Natural killer cell (primary cell): ENCODE measurements at places on chromosomes 1 and 21. TPM values are rescaled to one million over a fixed set of nuclear protein-coding genes. Genes with fewer than 3 reads are reported as not detected.

DNA sequence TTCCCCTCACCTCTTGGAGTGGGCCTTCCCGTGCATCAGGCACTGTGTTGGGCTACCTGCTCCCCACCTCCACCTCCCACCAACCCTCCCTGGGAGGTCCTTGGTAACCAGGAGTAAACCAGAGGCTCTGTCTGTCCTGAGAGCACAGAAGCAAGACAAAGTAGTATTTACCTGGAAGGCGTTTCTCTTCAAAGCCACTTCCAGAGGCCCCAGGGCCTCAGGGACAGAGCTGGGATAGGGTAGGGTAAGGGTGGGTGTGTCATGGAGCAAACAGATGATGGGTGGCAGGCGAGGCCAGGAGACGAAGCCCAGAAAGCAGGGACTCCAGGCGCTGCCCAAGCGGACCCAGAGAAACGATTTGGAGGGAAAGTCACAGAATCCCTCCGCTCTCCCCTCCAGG lies 77.2 kb upstream of the TARDBP start:
- no peak for DNase-seq
- H3K27ac ChIP-seq = no peak overlapping the region
- no peaks in the 10 kb centered on the region for H3K36me3 ChIP-seq
- no peaks in the 10 kb centered on the region for H3K27me3 ChIP-seq
- H3K4me1 ChIP-seq = peaks cover 22% of the 10 kb centered on the region

DNA sequence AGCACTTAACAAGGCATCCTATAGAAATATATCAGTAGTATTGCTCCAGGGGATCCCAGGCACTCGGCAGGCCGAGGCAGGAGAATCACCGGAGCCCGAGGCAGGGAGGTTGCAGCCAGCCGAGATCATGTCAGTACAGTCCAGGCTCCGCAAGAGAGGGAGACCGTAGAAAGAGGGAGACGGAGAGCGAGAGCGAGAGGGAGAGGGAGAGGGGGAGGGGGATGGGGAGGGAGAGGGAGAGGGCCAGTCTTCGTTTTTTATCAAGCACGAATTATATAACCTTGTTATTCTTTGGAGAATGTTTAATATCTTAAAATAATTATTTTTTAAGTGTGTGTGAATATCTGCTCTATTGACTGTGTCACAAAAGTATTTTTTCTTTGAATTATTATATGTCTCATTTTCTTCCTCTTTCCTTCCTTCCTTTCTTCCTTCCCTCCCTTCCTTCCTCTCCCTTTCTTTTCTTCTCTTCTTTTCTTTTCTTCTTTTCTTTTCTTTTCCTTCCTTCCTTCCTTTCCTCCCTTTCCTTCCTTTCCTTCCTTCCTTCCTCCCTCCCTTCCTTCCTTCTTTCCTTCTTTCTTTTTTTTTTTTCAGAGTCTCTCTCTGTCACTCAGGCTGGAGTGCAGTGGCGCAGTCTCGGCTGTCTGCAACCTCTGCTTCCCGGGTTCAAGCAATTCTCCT lies 233.7 kb downstream of the SRGAP2C start:
- H3K36me3 ChIP-seq = no peaks in the 10 kb centered on the region
- H3K4me3 ChIP-seq = no peak overlapping the region
- no peaks in the 10 kb centered on the region for H3K27me3 ChIP-seq
- no peaks in the 10 kb centered on the region for H3K4me1 ChIP-seq
- no peak overlapping the region for H3K27ac ChIP-seq
- DNase-seq = no peak

DNA sequence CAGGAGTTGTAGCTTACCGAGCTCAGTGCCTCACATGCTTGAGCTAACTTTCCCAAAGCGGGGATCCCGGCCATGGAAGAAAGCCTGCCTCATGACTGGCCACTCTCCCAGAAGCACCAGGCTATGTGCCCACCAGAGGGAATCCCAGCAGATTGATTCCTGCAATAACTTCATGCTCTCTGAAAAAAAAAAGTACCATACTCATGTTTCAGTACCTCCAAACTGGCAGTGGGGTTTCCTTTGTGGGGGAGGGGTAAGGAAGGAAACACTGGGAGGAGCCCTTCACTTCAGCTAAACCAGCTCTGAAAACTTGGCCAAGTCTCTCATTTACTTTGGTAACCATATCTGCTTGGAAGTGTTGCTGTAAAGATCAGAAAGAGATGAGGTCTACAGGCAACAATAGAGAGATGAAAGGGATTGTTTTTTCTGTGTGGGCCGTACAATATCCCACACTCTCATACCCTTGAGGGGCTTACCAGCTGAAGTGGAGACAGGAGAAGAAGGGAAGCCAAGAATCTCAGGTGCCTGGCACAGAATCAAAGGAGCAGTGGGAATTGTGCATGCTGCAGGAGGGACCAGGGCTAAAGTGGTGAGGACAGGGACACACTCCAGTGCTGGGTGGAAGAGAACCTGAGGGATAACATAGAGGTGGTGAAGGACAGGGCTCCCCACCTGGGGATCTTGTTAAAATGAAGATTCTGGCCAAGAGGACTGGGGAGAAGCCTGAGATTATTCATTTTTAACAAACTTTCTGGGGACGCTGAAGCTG lies 42.4 kb upstream of the TACSTD2 start:
- H3K36me3 ChIP-seq = no peaks in the 10 kb centered on the region
- DNase-seq = no peak
- H3K4me1 ChIP-seq = peaks cover 10% of the 10 kb centered on the region

DMRTA2 gene
- total RNA-seq = not detected

ELAPOR1 gene
- 6.2 TPM for total RNA-seq

DNA sequence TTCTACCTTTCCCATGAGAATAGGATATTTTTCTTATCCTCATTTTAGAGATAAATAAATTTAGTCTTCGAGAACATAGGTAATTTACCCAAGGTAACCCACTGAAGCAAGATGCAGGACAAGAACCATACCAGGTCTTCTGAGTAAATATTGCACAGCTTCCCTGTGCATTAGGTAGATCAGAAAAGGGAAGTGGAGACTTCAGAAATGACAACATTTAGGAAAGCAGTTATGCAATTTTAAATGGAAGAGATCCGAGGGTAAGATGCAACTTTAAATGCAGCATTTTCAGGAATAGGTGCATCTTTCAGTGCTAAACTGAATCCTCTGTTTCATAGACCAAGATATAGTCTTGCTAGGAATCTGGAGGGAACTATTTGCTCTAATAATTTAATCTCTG lies 206.4 kb upstream of the SGIP1 start:
- peaks cover 19% of the 10 kb centered on the region for H3K4me1 ChIP-seq
- no peak overlapping the region for H3K27ac ChIP-seq
- no peaks in the 10 kb centered on the region for H3K36me3 ChIP-seq
- DNase-seq = no peak

DNA sequence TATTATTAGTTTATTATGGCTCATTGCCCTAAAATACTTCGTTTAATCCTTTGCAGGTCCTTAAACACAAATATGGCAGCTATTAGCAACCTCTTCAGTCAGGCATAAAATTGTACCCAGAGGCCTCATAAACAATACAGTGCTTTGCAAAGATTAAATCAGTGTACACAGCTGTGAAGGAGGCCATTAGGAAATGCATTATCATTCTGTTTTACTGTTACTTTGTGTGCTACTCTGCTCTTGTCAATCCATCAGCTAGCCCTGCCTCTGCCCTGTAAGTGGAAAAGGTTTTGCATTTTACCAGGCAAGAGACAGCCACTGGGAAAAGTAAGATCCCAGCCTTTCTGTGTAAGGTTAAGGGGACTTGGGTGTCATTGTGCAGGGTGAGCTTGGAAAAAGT lies 415.7 kb upstream of the DAB1 start:
- no peak overlapping the region for H3K4me3 ChIP-seq
- H3K27me3 ChIP-seq = no peaks in the 10 kb centered on the region
- no peak for DNase-seq
- no peaks in the 10 kb centered on the region for H3K36me3 ChIP-seq

DNA sequence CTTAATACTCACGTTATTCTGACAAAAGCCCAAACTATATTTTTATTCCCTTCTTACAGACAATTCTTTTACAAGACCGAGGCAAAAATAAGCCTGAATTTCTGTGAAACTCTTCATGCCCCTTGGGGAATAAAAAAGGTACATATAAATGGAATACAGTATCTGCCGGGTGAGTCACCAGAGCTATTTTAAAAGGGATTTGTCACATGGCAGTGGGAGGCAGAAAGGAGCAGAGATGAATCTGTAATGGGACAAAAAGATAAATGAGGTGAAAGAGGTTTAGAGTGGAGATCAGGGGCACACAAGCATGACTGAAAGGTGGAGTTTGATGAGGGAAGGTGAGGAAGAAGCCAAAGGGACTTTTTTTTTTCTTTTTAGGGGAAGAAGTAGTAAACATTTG lies 8.8 kb downstream of the XCL1 start:
- H3K27me3 ChIP-seq = no peaks in the 10 kb centered on the region
- H3K4me3 ChIP-seq = no peak overlapping the region
- H3K27ac ChIP-seq = no peak overlapping the region
- no peak for DNase-seq
- H3K4me1 ChIP-seq = no peaks in the 10 kb centered on the region

DNA sequence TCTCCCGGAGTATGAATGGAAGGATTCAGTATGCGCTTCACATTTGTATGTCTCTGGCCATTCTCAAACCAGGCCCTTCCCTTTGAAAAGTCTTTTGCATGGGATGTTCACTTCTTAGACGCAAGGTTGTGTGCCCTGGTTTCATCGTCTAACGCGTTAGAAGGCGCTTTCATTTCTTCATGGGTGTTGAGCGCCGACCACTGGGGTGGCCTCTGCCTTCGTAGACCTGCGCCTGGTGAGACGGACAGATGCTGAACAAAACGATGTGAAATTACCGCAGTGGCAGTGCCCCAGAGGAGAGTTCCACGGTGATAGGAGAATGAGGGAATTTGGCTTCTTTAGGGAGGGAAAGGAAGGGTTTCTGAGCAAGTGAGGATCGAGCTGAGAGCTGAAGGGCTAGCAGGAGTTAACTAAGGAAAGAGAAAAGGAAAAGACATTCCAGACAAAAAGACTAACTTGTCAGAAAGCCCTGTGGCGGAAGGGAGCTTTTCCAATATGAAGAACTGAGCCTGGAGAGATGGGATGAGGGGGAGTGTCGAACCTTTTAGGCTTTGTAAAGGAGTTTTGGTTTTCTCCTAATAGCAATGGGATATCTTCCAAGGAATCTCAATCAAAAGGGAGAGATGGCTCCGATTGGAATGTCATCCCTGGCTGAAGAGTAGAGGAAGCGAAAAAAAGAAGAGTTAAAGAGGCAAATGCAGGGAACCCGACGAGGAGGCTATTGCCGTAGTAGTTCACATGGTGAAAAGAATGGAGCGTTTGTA lies 951 bp downstream of the GGPS1 start:
- peak overlapping the region; percentile 89 for H3K27ac ChIP-seq
- H3K27me3 ChIP-seq = no peaks in the 10 kb centered on the region
- H3K4me3 ChIP-seq = peak overlapping the region; percentile 52
- peaks cover 19% of the 10 kb centered on the region for H3K4me1 ChIP-seq
- peak; percentile 82 for DNase-seq

EPHA10 gene
- total RNA-seq = not detected

GRCh38 chr1:176479971-176480370 lies 17.0 kb downstream of the PAPPA2 start:
- DNase-seq = no peak
- no peaks in the 10 kb centered on the region for H3K27me3 ChIP-seq
- no peaks in the 10 kb centered on the region for H3K36me3 ChIP-seq

DNA sequence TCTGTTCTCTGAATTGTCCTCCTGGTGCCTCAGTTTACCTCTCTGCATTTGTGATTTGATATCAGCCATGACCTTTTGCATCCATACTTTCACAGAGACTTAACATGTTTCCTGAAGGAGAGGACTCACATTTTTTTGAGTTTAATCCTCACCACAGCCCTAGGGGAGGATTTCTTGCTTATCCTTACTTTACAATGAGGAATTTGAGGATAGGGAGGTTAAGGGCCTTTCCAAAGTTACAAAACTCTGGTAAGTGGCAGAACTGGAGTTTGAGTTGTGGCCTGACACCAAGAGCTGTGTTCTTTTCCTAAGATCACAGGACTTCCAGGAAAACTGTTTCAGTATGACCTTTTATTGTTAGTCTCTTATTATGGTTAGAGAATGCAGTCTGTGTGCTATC lies 34.2 kb downstream of the TNFRSF8 start:
- no peak overlapping the region for H3K4me3 ChIP-seq
- no peak overlapping the region for H3K27ac ChIP-seq
- H3K4me1 ChIP-seq = peaks cover 9% of the 10 kb centered on the region
- no peak for DNase-seq

DNA sequence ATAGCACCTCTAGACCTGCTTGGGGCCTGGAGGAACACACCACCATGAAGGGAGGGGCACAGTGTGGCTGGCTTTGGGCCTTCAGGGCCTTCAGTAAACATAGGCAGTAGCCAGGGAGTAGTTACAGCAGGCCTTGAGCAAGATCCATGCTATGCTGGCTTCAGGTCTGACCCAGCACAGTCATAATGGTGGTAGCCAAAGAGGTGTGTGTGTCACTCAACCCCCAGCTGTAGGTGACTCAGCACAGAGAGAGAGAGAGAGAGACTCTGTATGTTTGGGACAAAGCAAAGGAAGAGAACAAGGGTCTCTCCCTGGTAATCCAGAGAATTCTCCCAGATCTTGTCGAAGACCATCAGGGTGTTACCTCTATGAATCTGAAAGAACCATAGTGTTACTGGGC lies 250.5 kb upstream of the PKN2 start:
- no peaks in the 10 kb centered on the region for H3K4me1 ChIP-seq
- DNase-seq = no peak
- no peak overlapping the region for H3K4me3 ChIP-seq
- no peaks in the 10 kb centered on the region for H3K27me3 ChIP-seq

MSTO1 gene
- total RNA-seq = 46.7 TPM

FMO5 gene
- total RNA-seq = 6.0 TPM

DNA sequence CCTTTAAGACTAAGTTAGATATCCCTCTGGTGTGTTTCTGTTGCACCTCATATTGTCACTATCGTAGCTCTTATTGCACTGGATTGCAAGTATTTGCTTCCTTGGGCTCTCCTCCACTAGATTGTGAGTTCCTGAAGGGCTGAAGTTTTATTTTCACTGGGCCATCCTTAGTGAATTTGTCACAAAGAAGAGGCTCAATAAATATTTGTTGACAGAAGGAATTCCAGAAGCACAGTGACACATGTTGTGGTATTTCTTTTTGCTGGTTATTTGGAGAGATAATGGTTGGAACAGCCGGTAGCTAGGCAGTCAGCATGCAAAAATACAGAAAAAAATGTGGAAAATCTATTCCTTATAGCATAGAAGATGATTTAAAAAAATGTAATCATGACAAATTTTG lies 129.9 kb upstream of the ZRANB2 start:
- no peaks in the 10 kb centered on the region for H3K4me1 ChIP-seq
- H3K4me3 ChIP-seq = no peak overlapping the region
- DNase-seq = no peak
- no peaks in the 10 kb centered on the region for H3K36me3 ChIP-seq

GRCh38 chr1:109904105-109904817 lies 6.4 kb upstream of the CSF1 start:
- H3K27ac ChIP-seq = no peak overlapping the region
- peaks cover 17% of the 10 kb centered on the region for H3K4me1 ChIP-seq
